ENCODE measurements at places on chromosomes 5 and 9.

DNA sequence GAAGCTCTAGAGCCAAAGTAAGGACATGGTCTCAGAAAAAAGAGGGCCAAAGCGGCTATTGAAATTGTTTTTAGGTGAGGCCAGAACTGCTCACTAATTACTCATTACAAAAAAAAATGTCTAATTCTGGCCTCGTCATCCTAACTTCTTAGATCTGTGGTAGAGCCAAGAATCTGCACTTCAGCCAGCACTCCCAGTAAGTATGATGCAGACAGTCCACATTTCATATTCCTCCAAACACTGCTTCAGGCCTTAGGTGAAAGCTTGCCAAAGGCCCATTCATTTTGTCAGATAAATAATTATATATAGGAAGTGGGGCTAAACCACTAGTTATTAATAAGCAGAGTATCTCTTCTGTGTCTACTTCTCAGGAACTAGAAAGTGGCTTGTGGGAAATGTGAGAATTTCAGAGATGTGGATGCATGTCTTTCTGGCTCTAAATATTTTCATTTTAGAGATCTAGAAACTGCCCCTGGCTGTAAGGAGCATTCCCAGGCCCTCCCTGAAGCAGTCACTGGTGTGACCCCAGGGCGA is 554.0 kb downstream of the TLE4 start:
- no peak overlapping the region for H3K27ac ChIP-seq
- no peak overlapping the region for H3K4me3 ChIP-seq
- no peaks in the 10 kb centered on the region for H3K27me3 ChIP-seq
- H3K36me3 ChIP-seq: no peaks in the 10 kb centered on the region

DNA sequence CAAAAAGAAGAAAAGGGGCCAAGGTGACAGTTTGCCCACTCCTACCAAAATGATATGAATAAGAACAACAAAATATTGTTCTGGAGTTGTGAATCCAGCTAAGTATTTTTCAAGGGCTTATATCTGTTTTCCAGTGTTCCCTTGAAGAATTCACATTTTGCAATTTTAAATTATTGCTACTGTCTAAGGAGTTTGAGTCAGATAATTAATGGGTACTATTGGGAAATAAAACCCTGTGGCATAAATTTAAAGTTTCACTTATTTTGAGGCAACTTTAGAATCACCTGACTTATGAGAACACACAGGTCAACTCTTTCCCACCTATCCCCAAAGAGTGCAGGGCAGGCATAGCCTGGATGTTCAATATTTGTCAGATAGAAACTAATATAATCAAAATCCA is 188.0 kb upstream of the GHR start:
- H3K27ac ChIP-seq: no peak overlapping the region
- no peak for DNase-seq
- H3K27me3 ChIP-seq: no peaks in the 10 kb centered on the region
- H3K4me3 ChIP-seq: no peak overlapping the region
- no peaks in the 10 kb centered on the region for H3K4me1 ChIP-seq
- H3K36me3 ChIP-seq: no peaks in the 10 kb centered on the region

DNA sequence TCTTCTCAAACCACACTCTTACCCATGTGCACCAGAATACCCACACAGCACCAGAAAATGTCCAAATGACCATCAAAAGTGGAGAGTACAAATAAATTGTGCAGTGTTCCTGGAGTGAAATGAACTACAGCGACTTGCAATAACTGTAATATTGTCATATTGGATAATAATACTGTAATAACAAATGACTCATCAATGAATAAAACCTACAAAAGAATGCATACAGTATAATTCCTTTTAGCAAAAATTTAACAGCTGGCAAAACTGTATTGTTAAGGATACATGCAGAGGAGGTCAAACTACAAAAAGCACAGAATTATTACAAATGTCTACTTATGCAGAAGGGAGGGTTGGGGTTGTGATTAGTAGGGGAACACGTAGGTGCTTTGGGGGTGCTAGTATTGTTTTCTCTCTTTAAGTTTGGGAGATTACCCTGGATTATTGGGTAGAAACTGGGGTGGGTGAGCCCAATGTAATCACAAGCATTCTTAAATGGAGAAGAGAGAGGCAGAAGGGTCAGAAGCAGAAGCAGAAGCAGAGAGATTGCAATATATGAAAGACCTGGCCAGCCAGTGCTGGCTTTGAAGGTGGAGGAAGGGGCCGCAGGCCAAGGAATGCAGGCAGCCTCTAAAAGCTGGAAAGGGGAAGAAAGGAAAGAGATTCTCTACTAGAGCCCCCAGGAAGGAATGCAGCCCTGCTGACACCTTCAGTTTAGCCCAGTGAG is 21.8 kb downstream of the IRF1 start:
- no peak for DNase-seq
- no peaks in the 10 kb centered on the region for H3K27me3 ChIP-seq
- H3K36me3 ChIP-seq: no peaks in the 10 kb centered on the region
- H3K27ac ChIP-seq: no peak overlapping the region
- no peak overlapping the region for H3K4me3 ChIP-seq

GRCh38 chr9:76729116-76729515 is 35.1 kb upstream of the PCA3 start:
- DNase-seq: no peak
- H3K4me1 ChIP-seq: no peaks in the 10 kb centered on the region
- no peak overlapping the region for H3K27ac ChIP-seq
- H3K4me3 ChIP-seq: no peak overlapping the region
- no peaks in the 10 kb centered on the region for H3K27me3 ChIP-seq

- no peak overlapping the region for H3K4me3 ChIP-seq
- H3K27ac ChIP-seq: no peak overlapping the region
- H3K27me3 ChIP-seq: no peaks in the 10 kb centered on the region
- DNase-seq: no peak
- peaks cover 3% of the 10 kb centered on the region for H3K36me3 ChIP-seq
Measured at GRCh38 chr5:169670769-169671525, 33.9 kb downstream of the DOCK2 start.
